CD4-positive, alpha-beta T cell treated with Interleukin-4 for 4 hours (primary cell): ENCODE measurements at places on chromosomes 6 and 20.

DNA sequence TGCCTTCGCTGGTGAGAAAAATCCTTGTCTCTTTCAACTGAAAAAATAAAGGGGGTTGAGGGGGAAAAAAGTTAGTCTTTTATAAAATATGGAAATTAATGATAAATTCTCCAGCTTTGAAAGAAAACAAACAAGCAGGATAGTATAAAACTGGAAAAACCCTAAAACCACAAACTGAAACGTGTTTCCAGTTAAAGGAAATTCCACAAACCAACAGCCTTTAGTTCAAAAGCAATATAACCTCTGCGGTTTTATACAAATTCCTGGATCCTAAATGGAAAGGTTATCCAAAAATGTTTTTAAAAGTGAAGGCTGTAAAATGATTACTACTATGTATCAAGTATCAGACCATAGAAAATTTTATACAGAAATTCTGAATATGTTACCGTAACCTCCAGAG is 55.6 kb downstream of the BMP5 start:
- DNase-seq, result no peak

GRCh38 chr6:19860235-19860877 is 23.2 kb downstream of the ID4 start:
- no peak for DNase-seq

DNA sequence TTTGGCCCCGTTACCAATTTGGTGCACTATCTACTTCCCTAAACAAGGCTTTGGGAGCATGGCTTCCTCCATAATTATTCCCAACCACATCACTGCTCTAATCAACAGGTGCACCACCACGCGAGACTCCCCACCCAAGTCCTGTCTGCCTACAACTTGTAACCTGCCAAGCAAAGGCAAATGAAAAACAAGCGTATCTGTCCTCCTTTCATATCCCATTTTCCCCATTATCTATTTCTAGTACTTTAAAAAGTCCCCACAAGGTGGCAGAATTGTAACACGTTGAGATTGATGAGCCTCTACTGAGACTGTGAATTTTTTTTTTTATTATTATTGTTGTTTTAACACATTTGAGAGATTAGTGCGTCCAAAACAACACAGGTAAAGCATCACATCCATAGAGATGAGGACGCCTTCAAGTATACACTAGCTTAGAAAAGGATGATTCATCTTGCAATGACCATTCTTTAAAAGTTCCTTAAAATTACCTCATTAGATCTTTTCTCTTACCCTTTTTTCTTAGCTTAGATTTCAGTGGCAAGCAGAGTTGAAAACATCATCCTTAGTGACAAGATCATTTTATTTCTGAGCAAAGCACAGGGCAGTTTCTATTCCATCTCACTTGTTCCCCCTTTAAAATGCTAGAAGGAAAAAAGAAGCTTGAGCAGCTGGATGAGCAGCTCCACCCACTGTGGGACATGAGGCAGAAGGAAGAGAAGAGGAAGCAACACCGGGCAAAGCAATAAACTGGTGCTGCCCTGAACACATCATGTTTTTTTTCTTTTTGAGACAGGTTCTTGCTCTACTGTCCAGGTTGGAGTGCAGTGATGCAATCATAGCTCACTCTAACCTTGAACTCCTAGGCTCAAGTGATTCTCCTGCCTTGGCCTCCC is 210.8 kb downstream of the ARHGAP18 start:
- peak; percentile 69 for DNase-seq

GRCh38 chr6:114315831-114316595 is 26.8 kb downstream of the HS3ST5 start:
- no peak for DNase-seq

GRCh38 chr6:104601721-104602120 is 258.0 kb downstream of the HACE1 start:
- DNase-seq, result no peak

GRCh38 chr20:63698739-63699465 is 2.5 kb downstream of the TNFRSF6B start:
- DNase-seq, result peak; percentile 39

- DNase-seq, result no peak
Measured at GRCh38 chr6:24699521-24700359, 19.2 kb downstream of the C6orf62 start.

GRCh38 chr6:135440087-135440792 is 57.3 kb downstream of the AHI1 start:
- DNase-seq, result no peak

DNA sequence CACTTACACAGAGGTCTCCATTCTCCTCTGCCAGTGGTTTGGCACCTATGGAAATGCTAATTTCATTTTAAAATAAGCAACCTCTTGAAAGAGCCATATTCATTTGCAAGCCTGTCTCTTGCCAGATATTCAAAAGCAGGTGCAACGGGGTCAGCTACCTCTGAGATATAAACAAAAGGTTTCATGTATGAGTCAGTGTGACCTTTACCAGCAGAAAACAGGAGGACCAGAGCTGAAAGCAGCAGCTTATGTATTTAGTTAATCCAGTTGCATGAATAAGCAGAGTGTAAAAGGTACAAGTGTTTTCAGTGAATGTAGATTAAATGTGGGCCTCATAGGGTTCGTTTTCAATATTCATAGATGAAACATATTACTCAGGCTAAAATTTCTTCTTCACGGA is 56.0 kb downstream of the TENT5A start:
- DNase-seq, result no peak

DNA sequence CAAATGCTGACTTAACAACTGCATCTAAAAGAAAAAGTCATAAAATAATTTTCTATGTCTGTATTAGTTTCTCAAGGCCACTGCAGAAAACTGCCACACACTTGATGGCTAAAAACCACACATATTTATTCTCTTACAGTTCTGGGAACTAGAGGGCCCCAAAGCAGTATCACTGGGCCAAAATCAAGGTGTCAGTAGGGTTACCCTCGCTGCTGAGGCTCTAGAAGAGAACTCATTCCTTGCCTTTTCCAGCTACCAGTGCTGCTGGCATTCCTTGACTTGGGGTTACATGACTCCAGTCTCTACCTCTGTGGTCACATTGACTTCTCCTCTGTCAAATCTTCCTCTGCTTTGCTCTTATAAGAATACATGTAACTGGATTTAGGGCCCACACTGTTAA is 124.6 kb upstream of the THEMIS start:
- no peak for DNase-seq

GRCh38 chr6:10559522-10560152 is 38.5 kb downstream of the GCNT2 start:
- no peak for DNase-seq

DNA sequence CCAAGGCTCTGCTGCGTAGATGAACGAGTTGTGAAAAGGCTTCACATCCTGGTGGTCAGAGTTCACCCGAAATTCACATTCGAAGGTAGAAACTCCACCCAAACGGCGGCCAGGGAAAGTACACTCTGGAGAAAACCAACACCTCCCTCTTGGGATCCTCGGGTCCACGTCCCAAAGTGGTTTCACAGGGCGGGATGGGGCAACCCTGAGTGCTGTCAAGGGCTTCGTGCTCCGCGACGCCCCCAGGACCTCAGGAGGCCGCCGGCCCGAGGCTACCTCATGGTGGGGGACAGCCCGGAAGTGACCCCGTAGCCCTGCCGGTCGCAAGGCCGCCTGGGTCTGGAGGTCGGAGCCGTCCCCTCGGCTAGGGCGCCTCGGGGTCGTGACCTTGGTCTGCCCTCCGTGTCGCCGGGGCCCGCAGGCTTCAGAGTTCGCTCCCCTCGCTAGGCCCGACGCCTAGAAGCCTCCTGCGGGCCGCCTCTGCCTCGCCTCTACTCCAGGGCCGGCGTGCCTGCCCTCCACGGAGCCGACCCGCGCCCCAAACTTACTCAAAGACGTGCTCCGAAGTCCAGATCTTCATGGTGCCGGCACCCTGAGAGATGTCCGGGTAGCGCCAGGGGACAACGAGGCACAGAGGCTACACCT is at the start of gene PRELID3B:
Gene PRELID3B, minus strand, starts transcription at position 636 of the 645 bp plus-strand sequence. Its CDS starts 56 bp downstream, at position 580.
- peak; percentile 33 for DNase-seq

- peak; percentile 24 for DNase-seq
Measured at GRCh38 chr6:15305496-15305895, 59.6 kb downstream of the JARID2 start.

GRCh38 chr20:54535033-54535432 is 59.6 kb downstream of the DOK5 start:
- DNase-seq, result no peak

GRCh38 chr6:8535519-8535918 is 100.2 kb upstream of the SLC35B3 start:
- no peak for DNase-seq

DNA sequence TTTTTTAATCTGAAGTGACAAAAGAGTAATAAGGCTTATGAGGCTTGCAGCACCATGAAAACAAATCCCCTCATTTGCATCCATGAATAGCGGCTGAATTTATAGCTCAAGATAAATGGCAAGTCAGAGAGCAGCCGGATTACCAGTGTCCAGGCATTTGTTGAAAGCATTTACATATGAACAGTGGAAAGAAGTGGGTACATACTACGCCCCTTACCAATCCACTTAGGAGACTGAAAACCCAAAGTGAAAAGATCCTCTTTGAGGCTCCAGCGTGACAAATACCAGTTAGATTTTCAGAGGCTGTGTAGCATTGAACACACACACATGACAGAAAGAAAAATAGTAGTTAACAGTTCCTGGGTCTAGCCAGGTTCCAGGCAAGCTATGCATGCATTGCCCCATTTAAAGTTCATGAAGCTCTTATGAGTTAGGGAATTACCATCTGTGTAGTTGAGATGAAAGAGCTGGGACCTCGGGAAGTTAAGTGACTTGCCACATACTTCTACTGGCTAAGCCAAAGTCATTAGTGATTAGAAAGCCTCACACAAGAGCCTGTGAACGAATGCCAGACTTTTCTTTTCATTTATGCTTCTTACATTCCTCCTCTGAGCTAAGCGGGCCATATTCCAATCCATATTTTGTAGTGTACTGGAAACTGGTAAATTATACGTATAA is 28.3 kb upstream of the NHSL1 start:
- no peak for DNase-seq

- DNase-seq, result no peak
Measured at GRCh38 chr6:128648022-128648598, 127.7 kb upstream of the PTPRK start.

DNA sequence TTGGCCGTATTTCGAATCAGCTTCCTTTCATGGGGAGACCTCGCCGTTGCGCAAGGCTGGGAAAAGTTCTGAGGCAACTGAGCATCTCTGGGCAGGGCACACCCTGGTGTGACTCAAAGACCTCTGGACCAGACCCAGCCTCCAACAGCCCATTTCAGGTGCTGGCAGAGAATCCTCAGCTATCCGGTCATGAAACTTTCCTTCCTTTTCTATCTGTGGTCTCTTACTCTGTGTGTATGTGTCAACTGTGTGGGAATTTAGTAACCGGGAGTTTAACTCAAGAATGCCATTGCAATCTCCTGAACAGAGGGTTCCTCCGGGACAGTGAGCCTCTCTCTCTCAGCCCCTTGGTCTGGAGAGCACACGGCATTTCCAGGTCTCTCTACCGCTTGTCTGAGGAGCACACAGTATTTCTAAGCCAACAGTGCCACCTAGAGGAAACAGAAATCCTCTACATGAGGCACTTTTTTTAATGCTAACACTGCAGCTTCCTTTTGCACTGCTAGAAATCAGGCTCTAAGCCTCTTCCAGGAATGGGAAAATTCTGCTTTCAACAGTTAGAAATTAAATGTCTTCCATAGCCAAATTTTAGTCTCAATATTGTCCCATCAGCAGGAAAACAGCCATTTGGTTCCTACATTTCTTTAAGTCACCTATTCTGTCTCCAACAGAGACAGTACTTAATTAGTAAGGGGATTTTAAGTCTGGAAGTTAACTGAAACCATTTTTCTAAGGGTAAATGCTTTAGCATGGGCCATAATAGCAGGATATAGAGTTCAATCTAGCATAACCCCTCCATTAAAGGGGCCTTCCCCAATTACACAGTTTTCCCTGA is 32.7 kb downstream of the PLN start:
- DNase-seq, result peak; percentile 57

- no peak for DNase-seq
Measured at GRCh38 chr20:61804752-61805295, 260.9 kb downstream of the TAF4 start.

GRCh38 chr6:155270561-155271091 is 6.8 kb downstream of the CLDN20 start:
- no peak for DNase-seq

DNA sequence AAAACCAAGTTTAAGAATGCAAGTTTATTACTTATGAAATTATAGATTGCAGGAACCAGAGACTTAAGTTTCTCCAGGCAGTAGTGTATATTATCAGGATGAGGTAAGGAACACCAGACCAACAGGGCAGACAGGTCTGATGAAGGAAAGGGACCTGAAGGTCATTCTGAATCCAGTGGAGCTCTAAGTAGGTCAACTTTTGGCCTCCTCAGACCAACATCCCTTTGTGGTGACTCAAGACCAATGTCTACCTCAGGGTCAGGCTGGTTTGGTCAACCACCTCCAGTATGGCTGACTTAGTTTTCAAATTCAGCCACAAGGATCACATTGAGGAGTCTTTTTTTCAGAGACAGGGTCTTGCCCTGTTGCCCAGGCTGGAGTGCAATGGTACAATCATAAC is 38.7 kb upstream of the TFAP2A start:
- DNase-seq, result no peak

GRCh38 chr20:6588296-6588695 is 179.2 kb upstream of the BMP2 start:
- no peak for DNase-seq

- no peak for DNase-seq
Measured at GRCh38 chr20:64156886-64157875, 7.1 kb upstream of the MYT1 start.

GRCh38 chr6:116127771-116128493 is 2.0 kb upstream of the COL10A1 start:
- no peak for DNase-seq

GRCh38 chr6:56767892-56768531 is 125.3 kb upstream of the DST start:
- DNase-seq, result no peak

DNA sequence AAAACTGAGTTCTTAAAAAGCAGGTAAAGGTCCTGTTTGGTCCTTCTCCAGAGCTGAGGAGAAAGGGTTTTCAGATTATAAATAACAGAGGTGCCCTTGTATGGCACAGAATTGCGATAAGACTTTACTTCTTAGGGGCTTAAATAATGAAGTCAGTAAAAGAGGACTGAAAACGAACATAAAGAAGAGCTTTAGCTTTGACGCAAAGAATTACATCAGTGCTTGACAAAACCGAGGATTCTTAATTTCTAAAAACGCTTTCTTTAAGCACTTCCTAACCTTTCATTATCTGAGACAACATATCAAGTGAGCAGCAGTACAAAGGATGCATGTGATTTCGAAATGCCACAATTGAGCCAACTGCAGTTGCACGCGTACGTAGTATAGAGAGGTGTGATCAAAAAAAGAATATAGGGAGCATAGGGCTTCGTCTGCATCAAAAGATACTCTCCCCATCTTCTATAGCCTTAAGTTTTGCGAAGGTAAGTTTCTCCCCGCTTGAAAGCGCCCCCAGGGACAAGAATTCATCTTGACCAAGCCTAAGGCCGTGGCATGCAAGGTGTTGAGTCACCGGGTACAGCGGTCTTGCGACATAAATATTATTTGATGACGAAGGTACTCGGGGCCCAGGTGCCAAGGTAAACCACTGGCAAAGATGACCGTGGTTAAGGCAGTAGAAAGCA is 778 bp upstream of the LOC128125822 start:
- DNase-seq, result peak; percentile 46

- DNase-seq, result no peak
Measured at GRCh38 chr20:63036291-63036690, 29.5 kb upstream of the BHLHE23 start.

- DNase-seq, result peak; percentile 32
Measured at GRCh38 chr6:166313255-166314070, 5.3 kb upstream of the PRR18 start.
